Stimulated activated CD4-positive, alpha-beta T cell treated with anti-CD3 and anti-CD28 coated beads, Interleukin-12 subunit alpha, Interleukin-12 subunit beta, amount 100 ng/mL, for 24 hours (primary cell): ENCODE measurements at places on chromosomes 2 and 18.

DNA sequence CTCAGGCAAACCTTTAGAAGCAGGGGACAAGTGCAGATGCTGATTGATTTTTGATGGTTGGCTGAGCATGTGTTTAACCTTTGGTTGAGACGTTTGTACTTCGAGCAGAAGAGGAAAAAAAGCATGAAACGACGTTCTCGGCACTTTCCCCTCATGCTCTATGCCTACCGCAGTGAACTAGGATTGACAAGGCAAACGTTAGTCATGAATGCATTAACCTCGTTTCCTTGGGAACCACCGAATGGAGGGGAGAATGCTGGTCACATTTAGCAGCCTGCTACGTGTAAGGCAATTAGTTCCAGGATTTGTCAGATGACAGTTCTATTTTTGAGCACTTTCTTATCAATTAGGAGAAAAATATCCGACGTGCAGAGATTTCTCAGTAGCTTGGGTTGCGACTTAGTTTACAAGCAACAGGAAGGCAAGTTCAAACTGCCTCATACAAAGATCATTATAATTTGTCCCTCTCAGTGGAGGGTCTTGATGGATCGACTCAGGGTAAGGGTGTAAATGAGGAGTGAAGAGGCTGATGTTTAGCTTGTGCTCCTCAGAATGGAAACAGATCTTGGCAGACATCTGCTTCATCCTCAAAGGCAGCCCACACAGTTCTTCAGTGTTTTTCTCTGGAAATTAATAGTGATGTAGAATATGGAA, 47.4 kb upstream of the GPR45 start:
- DNase-seq, result no peak

DNA sequence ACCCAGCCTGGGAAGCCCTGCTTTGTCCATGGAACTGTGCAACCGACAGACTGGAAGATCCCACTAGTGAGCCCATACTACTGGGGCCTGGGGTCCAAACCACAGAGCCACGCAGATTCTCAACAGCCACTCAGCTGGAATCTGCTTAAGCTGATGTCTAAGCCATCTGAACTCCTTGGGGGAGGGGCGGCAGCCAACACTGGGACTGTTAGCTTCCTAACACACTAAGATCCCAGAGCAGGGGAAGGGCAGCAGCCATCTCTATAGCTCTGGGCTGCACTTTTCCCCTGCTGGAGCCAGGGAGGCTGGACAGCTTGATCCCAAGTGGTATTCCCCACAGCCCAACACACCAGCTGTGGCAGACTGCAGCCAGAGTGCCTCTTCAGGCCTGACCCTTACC, 118.3 kb downstream of the RPRM start:
- no peak for DNase-seq

GRCh38 chr18:45249246-45249661, 366.0 kb upstream of the SLC14A2 start:
- DNase-seq, result no peak

DNA sequence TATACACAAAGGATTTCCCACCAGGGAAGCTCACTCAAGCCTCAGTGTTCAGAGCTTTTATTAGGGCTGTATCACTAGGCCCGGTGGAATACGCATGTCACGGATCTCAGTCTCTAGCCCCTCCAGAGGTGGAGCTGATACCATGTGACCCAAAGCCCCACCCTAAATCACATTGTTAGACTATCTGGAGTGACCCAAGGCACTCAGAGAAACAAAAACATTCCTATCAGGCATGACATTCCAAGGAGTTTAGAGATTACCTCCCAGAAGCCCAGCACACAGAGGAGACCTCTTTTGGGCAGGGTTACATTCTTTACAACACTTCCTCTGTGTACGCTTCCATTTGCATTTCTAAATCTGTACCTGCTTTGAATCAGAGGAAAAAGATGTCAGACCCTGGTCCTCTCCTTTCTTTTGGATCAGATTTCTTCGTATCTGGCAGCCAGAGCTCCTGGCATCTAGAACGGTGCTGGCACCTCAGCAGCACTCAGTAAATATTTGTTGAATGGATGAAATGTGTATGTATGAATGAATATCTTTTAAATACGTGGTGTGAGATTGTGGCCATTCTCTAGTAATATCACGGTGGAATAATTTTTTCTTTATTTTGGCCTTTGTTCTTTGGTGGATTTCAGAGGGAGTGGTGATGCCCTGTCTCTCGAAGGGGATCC, 37.7 kb upstream of the SMAD2 start:
- DNase-seq, result no peak

GRCh38 chr2:51013079-51013932, 18.6 kb downstream of the NRXN1 start:
- DNase-seq, result no peak

GRCh38 chr2:76930056-76930744, 592.0 kb downstream of the LRRTM4 start:
- no peak for DNase-seq

- no peak for DNase-seq
Observed at GRCh38 chr2:7697052-7697451, 779.8 kb downstream of the RNF144A start.

- no peak for DNase-seq
Observed at GRCh38 chr2:221563270-221563985, 8.7 kb downstream of the EPHA4 start.
